CD4-positive, alpha-beta T cell treated with Interleukin-12 subunit alpha and Interleukin-12 subunit beta, for 1 hour (primary cell): ENCODE measurements at places on chromosomes 4 and X.

- DNase-seq, result peak; percentile 30
Measured at GRCh38 chrX:129678614-129679195, 23.9 kb upstream of the APLN start.

GRCh38 chrX:53194308-53194707 is 30.7 kb downstream of the KDM5C start:
- DNase-seq, result no peak

DNA sequence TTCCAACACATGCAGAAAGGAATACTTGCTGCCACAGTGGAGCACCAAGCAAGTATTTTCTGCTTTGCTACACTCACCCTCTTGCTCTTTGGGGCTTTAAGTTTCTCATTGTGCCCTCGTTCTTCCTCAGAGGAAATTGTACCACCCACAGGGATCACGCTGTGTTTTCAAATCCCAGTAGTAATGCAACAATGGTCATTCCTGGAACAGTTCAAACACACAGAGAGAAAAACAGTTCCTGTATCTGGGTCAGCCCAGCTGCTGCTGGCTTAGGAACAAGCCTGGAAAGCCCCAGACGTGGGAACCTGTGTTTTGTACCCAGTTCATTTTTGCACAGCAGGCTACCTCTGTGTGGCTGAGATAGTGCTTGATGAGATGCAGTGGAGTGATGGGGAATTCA is 907.8 kb downstream of the STPG2 start:
- no peak for DNase-seq

DNA sequence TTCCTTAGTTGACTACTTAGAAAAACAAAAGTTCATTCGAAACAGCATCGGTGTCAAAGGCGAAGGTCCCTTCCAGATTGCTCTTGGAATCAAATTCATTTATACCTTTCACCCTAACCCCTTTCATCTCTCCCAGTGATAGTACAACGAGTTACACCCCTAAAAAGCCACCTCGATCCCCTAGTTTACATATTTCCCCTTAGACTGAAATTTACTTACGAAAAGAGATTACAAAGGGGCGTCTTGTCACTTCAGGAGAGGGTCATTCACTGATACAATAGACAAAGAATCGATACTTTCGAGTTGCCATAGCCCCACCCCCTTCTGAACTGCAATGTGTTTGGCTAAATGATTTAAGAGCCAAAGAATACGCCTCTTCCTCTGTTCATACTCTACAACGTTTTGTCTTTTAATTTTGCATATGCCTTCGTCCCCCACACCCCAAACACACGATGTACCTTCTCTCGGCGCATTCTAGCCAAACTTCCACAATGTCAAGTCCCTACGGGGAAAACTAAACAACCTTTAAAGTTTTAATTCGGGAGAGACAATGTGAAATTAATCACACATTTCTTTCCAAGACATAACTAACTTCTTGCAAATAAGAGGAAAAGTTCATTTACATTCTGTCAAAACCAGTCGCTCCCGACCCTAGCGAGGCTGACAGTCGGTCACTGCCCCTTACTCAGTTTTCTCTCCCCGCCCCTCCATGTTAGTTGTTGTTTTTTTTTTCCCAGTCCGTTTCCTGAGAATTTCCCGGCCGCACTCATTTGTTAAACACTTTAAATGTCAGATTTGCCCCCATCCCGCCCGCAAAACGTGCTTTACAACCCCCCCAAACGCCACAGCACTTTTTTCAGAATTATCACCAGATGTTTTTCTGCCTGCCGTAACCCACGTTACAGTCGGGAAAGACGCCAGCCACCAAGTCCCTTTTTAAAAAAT is 88.6 kb downstream of the HPRT1 start:
- DNase-seq, result peak; percentile 5

DNA sequence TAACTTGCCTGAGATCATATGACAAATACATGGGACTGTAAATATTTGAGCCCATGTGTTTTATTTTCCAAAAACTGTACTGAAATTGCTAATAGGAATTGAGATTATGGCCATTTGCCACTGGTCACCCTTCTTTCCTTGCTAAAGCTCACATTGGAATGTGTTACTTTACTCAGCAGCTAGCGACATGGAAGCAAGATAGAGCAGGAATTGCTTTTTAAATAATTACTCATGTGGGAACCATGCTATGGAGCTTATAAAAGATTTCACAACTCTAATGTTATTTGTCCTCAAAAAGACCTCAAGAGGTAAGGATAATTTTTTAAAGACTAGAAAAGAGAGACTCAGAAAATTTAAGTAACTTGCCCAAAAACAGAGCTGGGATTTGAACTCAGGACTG is 48.8 kb upstream of the AFAP1 start:
- no peak for DNase-seq

GRCh38 chr4:90602726-90603125 is 475.5 kb downstream of the CCSER1 start:
- DNase-seq, result no peak

DNA sequence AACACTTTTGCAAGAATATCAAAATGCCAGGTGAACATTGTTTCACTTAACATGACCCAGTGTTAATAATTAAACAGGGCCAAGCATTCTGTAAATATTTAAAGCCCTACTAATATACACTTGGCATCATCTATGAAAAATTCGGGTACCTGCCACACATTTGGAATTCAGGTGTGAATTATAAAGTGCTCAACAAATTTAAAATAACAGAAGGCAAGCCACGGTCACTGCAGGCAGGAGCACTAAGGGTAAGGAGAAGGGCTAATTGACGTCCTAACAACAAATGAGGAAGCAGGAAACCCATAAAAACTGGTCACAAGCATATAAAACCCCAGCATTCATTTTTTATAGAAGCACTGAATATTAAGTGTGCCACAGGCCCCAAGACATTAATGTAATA is 43.8 kb upstream of the CPEB2 start:
- DNase-seq, result no peak

DNA sequence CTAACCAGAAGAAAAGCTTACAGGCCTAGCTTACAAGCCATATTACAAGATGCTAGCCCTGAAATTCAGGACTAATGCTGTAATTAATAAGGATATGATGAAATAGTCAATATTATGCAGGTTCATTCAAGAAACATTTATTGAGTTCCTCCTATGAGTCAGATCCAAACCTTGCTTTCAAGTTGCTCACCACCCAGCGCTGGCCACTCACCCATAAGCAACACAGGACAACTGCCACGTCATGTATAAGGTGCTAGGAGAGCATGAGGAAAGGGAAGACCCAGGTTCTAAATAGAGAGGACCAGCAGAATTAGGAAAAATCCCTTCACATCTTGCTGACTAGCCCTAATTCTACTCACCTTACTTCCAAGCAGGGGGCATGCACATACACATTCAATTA is 23.3 kb downstream of the MAML3 start:
- DNase-seq, result no peak

DNA sequence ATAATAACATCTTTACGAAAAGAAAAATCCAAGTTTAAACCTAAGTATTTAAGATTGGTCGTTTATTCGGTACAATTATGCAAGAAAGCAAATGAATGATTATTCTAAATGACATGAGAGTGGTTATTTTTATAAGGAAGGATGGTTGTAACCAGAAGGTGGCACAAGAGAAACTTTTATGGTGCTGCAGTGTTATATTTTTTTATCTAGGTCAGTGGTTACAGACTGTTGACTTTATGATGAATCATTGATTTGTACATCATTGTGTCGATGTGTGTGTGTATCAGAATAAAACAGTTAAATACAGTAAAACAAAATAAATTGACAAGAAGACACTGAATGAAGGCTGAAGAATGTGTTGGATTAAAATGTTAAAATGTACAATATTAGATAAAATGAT is 9.8 kb downstream of the DCAF8L2 start:
- no peak for DNase-seq

DNA sequence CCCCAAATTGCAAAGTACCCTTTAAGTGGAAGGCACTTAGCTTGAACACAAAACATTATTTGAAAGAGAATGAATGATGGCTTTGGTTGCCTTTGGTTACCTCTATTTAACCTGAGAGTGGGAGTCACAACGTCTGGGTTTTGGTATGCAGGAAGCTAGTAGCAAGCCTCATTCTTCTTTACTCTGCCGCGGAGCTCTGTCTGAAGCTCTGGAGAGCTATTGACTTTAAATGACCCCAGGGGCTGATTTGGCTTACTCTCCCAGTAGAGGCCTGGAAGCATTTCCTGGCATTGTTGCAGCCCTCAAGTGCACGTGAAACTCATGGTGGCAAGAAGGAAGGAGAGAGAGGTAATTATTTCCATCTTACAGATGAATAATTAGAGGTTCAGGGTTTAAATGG is 81.8 kb upstream of the MAGEA4 start:
- DNase-seq, result no peak

DNA sequence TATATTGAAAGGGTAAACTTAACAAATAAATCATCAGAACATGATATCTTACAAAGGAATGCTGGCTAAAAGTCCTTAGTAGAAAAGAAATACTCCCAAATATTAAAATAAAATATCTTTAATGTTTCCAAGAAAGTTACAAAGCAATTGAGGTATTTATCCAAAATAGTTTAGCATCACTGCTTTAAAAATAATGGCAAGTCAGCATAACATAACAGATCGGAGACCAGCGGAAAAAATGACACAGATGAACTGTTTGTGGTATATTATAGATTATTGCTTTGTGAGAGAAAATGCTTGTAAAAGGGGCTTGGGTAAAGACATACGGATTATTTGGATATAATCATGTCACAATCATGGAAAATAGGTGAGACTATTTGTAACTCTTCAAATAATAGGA is 168.5 kb upstream of the TEX13C start:
- no peak for DNase-seq

DNA sequence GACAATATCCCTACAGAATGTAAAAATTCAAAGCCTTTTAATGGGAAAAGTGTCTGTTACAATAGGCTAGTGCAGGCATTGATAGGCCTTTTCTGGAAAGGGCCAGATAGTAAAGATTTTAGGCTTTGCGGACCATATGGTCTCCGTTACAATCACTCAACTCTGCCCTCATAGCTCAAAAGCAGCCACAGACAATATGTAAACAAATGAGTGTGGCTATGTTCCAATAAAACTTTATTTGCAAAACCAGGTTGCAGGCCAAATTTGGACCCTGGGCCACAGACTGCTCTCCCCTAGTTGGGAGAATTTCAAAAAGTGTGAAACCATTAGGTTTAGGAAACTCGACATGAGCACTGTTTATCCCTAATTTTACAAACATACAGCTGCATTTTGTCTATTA is 112.2 kb downstream of the VCX3B start:
- no peak for DNase-seq

- DNase-seq, result peak; percentile 40
Measured at GRCh38 chr4:7073526-7074390, 5.9 kb upstream of the GRPEL1 start.

GRCh38 chrX:32137525-32137924 is 1065.7 kb upstream of the FTHL17 start:
- no peak for DNase-seq

DNA sequence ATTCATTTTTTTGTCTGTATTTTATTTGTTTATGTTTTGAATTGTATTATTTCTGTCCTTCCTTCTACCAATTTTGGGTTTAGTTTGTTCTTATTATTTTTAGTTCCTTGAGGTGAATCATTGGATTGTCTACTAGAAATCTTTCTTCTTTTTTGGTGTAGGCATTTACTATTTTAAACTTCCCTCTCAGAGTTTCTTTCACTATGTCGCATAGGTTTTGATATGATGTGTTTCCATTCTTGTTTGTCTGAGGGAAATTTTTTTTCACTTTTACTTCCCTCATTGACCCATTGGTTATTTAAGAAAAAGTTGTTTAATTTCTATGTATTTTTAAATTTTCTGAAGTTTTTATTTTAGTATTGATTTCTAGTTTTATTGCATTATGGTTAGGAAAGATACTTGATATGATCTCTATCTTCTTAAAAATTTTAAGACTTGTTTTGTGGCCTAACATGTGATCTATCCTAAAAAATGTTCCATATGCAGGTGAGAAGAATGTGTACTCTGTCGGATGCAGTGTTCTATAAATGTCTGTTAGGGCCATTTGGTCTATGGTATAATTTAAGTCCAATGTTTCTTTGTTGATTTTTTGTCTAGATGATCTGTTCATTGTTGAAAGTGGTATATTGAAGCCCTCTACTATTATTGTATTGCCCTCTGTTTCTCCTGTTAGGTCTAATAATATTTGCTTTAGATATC is 68.8 kb downstream of the IL15 start:
- no peak for DNase-seq

DNA sequence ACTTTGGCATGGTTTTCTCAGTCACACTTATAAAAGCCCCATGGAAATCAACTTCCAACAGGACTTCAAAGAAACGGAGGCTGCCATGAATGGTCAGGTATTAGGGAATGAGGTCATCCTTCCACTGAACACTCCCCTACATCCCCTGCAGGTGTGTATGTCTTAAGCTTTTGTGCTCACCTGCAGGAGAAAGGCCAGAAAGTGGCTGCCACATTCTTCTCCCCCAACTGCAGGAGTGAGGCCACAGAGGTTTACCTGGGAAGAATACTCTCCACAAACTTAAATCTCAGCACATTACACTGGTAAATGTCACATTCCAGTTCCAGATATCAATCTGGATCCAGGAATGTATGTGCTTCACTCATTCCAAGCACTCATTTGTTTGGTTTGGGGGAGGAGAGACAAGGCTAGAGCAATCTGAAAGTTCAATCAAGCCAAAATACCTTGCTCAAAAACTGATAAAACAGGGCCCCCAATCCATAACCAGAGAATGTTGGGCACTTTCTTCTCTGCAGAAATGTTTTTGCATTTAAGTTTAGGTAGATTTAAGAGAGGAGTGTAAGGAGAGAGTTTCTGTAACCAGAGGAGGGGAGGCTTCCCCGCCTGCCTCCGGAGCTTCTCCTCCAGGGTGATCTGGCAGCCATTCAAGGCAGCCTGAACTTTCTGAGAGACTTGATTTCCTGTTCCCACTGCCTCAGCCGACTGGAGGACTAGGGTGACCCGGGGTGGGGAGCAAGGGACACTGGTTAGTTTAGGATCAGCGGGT is 15.4 kb downstream of the FAM9C start:
- no peak for DNase-seq

GRCh38 chr4:6478546-6479220 is 6.3 kb upstream of the PPP2R2C start:
- no peak for DNase-seq

- DNase-seq, result no peak
Measured at GRCh38 chrX:116732214-116732613, 269.4 kb upstream of the CT83 start.

- DNase-seq, result no peak
Measured at GRCh38 chrX:76155786-76156185, 17.1 kb upstream of the PBDC1 start.

GRCh38 chr4:152468408-152468807 is 67.5 kb downstream of the FBXW7 start:
- no peak for DNase-seq

DNA sequence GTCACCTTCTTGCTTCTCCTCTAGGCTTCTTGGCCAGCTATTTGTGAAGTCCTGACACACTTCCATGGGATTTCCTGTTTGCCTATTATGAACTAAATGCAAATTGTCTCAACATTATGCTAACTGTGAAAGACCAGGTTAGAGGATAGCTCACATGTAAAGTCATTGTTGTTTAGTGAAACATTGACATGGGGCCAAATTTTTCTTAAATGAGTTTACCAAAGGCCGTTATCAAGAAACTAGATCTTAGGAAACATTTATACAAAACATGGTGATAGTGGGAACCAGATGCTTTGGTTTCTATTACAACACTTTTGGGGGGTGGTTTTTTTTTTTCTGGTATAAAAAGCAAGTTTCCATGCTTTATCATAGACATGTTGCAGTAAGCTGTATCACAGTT is 466.8 kb upstream of the FAM241A start:
- no peak for DNase-seq
